Posterior cingulate gyrus (tissue), 11 donors: ENCODE measurements at places on chromosomes 3 and 15.

- DNase-seq = peak; percentile 92
These were observed at the start of gene PDIA5 for GRCh38 chr3:123066896-123067688. PDIA5 (plus strand) TSS chr3:123067025; CDS start chr3:123067165, 140 bp downstream.

DNA sequence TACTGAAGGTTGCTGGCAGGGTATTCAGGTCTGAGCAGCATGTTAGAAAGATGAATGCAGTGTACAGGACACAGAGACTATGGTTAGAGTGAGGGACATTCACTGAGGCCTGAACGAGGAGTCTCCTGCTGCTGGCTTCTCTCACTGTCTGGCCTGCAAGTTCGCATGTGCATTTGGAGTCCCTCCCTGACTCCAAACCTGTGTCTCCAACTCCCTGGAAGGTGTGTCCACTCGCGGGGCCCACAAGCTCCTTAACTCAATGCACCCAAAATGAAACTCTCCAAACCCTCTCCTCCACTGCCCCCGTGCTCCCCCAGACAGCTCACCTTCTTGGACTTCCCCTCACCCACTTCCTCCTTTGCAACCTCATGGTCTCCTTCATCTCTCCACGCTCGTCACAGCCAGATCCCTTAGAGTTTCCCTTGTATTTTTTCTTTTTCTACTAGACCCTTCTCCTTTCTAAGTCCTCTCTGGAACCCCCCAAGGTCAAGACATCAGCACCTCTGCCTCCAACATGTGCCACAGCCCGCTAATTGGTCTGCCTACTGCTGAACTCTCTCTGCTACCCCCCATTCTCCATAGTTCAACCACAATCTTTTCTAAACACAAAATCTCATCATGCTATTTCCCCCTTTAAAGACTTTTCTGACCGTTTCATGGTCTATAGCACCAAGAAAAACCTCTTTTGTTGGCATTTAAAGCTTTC is 58.3 kb downstream of the HES1 start:
- no peak for DNase-seq

DNA sequence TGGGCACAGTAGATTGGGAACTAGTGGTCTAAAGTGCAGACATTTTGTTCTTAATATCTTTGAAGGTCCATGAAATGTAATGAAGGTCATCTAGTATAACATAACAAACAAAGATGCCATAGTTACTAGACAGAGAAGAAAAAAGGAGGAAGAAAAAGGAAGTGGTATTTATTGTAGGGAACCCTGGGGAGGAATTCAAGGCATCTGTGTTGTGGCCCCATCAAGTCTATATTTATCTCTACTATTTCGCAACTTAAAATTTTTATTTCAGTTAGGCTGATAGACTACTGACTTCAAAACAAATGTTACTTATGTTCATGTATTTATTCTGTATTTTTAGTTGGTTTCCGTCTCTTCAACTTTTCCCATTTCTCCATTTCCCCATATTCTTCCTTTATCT is 48.9 kb upstream of the ZDHHC23 start:
- no peak for DNase-seq

DNA sequence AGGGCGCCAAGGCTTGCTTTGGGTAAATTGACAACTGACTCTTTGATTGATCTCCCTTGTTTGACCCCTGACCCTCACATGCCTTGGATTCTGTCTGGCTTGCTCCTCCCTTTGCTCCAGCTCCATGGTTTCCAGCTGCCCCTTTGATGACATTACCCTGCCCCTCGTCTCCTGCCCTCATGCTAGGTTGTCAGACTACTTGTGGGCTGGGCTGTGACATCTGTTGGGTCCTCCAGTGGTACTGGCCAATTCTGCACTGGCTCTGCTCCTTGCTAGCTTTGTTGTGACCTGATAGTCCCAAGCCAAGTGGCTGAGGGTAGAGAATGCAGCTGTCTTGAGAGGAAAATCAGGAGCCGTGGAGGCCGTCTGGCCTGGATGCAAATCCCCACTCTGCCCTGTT is 6.2 kb downstream of the THSD4 start:
- DNase-seq = no peak

DNA sequence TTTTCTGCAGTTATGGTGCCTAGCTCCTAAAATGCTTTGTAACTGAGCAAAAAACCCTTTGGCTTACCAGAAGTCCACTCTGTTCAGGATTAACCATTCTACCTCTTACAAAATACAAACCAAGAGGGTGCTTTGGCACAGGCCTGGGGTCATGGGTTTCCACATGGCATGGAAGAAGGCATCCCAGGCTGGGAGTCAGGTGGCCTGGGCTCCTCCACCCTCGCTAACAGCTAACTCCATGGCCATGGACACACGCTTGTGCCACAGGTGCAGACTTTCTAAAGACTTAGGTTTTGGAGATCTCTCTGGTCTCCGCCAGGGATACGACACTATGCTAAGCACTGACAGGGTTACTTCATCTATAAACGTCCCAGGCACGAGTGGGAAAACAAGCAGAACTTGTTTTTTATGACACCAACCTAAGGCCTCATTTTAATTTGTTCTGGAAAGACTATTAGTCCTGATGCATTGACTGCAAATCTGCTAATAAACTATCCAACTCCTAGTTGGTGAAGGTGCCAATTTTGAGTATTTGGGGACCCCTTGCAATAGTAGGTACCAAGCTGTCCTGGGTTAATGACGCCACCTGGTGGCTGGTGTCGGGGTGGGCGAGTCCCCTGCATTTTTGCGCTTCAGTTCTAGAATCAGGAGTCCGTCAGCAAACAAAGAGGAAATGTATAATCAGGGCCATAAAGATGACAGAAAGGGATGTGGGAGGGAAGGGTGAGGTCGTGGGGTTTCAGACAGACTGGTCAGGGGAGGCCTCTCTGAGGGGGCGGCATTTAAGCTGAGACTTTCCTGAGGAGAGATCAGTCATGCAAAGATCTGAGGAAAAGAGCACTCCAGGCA is 10.3 kb upstream of the ALDH1A3 start:
- no peak for DNase-seq

DNA sequence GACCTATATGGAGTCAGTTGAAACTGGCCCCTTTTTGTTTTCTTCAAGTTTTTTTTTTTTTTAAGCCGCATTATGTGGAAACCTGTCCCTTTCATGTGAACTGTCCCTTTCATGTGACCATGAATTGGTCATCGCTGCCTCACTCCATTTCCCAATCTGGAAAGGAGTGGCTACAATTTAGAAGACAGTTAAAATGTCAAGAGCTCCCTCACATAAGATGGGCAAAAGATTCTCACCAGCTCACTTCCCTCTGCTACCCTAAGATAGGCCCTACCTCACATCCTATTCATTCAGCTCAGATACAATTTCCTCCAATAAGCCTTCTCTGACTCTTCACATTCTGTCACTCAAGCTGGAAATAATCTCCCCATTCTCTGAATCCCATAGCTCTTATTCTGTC is 111.3 kb upstream of the BCL6 start:
- DNase-seq = no peak

DNA sequence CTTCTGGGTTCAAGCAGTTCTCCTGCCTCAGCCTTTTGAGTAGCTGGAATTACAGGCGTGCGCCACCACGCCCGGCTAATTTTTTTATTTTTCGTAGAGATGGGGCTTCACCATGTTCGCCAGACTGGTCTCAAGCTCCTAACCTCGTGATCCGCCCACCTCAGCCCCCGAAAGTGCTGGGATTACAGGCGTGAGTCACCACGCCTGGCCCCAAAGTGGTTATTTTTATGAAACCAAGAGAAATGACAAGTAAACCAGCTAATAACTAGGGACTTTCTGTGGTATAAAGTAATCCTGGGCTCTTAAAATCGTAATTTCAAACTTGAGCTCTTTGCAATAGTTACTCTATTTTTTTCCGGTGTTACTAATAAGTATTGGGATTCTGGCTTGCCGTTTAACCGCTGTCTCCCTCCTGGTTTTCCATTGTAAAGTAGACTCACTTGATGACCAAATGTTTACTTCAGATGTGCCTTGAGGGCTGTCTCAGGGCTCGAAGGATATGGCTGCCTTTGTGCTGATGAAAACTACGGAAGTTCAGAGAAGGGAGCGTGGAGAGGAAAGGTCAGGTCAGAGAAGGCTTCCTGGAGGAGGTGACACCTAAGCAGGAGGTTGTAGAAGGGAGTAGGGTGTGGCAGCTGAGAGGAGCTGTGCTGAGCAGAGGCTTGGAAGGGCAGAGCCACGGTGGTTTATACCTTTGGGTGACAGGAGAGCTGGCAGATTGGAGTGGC is 4.2 kb downstream of the ZSCAN2 start:
- no peak for DNase-seq

DNA sequence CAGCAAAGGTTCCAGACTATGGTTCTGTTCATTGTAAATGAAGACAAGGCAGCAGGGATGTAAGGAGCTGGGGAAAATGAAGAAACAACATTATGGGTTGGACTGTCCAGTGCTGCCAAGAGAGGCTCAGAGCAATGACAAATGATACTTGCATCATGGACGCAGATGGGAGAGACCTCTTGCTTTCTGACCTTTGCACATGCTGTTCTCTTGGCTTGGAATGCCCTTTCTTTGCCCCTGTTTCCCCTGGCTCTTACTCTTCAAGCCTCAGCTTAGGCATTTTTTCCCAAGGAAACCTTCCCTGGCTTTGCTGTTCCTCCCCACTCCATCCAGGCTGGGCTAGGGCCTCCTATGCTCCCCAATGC is 59.9 kb upstream of the RAD18 start:
- DNase-seq = no peak

- no peak for DNase-seq
These were observed 334.9 kb downstream of the PTPRG start for GRCh38 chr3:61896251-61896650.

GRCh38 chr3:32794487-32795308 is 23.1 kb upstream of the TRIM71 start:
- no peak for DNase-seq

DNA sequence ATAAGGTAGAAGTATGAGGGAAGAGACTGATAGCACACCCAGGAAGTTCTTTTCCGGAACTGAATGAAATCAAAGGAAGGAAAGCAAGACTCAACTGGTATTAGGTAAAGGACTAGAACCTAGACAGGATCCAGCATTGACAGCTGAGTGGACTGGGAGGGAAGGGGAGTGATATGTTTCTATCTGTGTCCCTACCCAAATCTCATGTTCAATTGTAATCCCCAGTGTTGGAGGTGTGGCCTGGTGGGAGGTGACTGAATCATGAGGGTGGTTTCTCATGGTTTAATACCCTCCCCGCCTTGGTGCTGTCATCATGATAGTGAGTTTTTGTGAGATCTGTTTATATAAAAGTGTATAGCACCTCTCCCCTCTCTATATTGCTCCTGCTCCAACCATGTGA is 415.9 kb upstream of the KCNMB2 start:
- no peak for DNase-seq

- no peak for DNase-seq
These were observed 184.6 kb downstream of the GOLGA6L6 start for GRCh38 chr15:20356911-20357480.

DNA sequence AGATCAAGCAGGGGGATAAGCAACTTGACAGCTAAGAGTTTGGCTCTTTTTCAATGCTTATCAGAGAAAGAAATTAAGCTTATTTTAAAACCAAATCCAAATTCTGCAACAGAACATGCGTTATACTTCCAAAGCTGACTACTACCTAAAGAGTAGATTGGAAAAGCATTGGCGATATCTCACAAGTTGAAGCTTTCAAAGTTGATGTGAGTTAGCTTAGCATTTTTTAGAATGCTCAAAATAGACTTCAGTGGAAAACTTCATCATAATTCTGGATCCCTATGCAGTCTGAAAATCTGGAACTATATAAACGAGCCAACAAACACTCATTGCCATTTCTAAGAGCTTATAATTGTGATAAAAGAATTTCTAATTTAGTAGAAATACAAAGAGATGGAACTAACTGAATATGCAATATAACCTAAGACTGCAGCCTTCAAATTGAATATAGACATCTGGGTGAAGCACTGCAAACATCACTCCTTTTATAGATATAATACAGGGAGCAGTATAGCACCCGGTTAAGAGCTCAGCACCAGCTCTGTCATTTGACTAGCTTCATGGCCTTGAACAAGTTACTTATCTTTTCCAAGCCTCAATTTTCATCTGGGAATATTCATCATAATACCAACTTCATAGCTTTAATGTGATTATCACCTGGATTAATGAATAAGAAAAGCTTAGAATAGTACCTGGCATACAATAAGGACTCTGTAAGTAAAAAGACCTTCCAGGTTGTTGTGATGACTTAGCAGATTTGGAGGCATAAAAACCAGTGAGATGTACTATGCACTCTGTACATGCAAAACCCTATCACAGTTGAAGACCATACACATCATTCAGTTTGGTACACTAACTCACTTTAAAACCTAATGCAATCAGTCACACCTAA is 242.7 kb upstream of the TTC14 start:
- no peak for DNase-seq

DNA sequence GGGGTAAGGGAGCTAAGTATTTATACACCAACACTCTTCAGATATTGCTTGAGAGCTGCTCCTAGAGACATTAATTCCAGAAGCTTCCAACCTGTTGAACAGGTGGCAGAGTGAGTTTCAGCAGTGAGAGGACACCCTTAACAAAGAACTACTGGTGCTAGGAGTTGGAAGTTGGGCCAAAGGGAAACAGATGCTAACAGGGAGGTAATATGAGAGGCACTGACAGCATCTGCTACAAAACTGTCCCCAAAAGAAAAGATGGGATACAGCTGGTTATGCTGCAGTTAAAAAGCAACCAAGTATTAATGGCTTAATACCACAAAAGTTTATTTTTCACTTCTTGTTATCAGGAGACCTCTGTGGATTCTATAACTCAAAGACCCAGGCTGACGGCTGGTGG is 104.5 kb upstream of the SATB1 start:
- no peak for DNase-seq

DNA sequence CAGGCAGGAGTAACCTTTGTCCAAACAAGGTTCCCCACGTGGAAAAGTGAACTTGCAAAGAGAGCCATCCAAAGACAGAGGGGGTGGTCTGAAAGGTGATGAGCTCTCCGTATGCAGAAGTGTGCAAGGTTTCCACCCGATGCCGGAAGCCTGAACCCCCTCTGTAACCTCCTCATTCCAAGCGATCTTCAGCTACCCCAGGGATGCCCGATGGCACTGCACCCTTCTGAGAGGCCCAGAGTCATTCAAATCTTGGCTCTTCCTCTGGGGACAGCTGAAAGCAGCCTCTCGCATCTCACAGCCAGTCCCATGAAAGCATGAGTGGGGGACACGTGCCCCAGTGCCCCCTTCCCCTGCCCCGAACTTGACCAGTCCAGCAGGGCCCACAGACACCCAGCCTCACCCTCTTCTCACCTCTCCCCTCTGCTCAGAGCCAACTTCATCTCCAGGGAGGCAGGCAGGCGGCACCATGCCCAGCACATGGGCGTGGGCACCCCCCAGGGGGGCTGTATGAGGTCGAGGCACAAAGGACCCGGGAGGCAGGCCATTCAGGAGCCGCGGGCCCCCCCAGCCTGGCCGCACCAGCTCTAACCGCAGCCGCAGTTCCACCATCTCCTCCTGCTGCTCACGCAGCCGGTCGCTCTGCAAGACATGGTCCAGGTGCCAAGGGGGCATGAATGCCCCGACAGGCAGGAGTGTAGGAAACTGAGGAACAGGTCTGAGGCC is 8.7 kb downstream of the KIF7 start:
- no peak for DNase-seq

- DNase-seq = no peak
These were observed 3.2 kb downstream of the PODXL2 start for GRCh38 chr3:127632035-127632820.
